ENCODE measurements at places on chromosomes 13 and 19. TPM values are rescaled to one million over a fixed set of nuclear protein-coding genes. Genes with fewer than 3 reads are reported as not detected.

Gene PEG3
- not detected for polyA plus RNA-seq

Gene KLF5
- polyA plus RNA-seq = 1.5 TPM

Gene ZNF329
- 0.21 TPM for polyA plus RNA-seq

Gene VSTM1
- not detected for polyA plus RNA-seq

Gene PSPN
- 0.57 TPM for polyA plus RNA-seq

Gene MISP3
- polyA plus RNA-seq = 0.52 TPM

Gene SHISA7
- not detected for polyA plus RNA-seq

Gene DAND5
- 0.10 TPM for polyA plus RNA-seq

Gene SYNGR4
- polyA plus RNA-seq = not detected

Measured in GM12878 (cell line).